Stimulated activated CD8-positive, alpha-beta memory T cell treated with anti-CD3 and anti-CD28 coated beads, Interleukin-7, amount 100 ng/mL, for 24 hours (primary cell): ENCODE measurements at places on chromosomes 16 and 17.

DNA sequence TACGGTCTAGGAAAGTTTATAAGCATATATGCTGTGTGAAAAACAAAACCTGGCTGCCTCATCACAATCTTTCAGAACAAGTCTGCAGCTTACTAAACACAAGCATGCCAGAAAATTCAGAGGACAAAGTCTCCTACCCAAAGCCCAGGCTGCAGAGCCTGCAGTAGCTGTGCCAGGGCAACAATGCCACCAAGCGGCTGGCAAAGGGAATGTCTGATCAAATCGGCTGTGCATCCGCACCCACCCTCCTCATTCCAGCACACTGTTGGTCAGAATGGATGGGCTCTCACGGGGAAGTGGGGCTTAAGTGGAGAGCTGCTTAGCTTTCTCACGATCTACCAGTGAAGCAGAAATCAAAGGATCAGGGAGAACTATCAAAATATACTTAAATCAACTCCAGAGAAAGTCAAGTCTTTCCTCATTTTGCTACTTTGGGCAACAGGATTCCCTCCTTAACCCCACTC is 73.5 kb downstream of the CYTH1 start:
- no peak for DNase-seq

DNA sequence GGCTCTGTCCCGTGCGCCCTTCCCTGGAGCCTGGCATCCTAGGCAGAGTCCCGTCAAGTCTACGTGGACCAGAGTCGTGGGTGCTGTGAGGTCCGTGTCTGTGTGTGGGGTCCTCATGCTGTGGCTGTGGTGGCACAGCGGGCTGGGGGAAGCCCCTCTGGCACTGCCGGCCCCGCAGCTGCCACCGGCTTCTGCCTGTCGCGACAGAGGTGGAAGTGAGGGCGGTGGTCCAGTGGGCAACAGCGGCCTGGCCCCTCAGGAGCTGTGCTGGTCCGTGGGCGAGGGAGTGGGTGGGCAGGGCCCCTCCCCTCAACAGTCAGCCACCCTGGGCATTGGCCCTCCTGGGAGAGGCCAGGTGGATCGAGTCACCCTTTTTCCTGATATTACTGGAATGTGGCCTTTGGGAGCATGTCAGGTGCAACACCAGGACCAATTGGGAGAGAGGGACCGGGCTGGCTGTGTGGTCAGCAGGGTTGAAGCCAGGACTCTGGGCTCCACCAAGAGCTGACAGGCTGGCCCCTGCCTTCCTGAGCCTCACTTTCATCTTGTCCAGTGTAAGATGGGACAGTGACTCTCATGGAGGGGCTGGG is 11.9 kb downstream of the BAIAP2 start:
- DNase-seq: no peak

- DNase-seq: no peak
These were observed 17.2 kb downstream of the USP31 start for GRCh38 chr16:23131931-23132621.

DNA sequence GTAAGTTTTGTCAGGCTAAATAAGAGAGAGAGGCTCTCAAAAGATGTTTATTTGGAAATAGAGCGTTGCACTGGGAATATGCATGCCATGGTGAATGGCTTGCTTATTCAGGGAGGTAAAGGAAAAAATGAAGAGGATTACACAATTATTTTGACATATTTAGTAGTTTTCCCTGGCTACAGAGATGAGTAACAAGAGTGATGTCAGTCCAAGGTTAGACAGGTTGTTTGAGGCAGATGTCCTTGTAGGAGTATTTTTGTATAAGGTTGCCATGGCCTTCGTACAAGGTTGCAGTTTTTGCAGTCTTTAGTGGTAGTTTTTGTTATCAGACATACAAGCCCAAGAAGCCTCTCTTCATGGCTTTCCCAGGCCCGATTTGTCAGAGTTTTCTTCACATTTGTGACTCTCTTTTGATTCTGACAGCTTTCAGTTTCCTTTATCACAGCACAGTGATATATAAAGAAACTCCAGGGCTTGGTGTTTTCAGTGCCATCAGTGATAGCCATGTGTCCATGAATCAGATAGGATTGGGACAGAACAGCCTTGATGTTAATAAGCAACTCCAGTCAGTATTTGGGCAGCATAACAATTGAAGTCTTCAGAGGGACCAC is 18.7 kb upstream of the LGALS9 start:
- DNase-seq: no peak

DNA sequence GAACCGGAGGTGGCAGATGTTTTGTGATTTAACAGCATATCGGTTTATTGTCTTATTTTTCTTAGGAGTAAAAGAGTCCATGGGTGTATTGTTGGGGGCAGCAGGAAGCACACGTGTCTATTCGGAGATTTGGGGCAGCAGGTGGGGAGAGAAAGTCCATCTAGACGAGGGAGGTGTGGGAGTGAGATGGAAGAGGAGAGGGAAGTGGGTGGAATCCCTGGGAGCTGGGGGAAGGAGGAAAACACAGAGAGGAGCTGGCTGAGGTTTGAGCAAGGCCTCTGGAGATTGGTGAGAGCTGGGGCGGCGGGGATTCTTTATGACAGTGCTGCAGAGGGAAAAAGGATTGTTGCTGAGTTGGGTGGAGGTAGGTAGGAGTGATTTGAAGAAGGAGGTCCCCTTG is 72.1 kb downstream of the PRKCB start:
- DNase-seq: no peak

DNA sequence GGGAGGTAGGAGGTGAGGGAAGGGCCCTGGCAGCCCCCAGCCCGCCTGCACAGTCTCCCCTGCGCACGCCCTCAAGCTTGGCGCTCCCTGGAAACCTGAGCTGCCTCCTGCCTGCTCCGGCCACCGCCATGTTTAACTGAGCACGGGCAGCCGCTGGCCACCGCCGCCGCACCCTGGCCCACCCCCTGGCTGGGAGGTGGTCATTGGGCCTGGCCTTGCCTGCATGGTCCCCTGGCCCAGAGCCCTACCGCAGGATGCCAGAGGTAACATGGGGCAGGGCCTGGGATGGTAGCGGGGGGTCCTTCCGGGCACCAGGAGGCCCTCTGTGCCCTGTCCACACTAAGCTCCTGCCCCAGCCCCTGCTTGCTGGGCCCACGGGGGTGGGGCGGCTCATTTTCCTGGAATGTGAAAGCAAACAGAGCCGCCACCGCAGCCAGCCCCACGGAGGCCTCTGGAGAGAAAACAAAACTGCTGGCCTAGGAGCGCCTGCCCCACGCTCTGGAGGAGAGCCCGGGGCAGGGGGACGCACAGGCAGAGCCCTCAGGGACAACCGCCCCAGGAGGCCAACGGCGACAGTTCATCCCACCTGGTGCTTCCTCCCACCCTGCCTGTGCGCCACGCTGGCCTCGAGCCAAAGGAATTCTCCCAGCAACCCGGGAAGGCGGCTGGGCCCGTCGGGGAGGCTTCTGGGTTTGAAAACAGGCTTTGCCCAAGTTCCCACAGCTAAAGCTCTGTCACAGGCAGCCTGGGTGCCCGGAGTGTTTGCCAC is 8.9 kb downstream of the NHERF2 start:
- no peak for DNase-seq

DNA sequence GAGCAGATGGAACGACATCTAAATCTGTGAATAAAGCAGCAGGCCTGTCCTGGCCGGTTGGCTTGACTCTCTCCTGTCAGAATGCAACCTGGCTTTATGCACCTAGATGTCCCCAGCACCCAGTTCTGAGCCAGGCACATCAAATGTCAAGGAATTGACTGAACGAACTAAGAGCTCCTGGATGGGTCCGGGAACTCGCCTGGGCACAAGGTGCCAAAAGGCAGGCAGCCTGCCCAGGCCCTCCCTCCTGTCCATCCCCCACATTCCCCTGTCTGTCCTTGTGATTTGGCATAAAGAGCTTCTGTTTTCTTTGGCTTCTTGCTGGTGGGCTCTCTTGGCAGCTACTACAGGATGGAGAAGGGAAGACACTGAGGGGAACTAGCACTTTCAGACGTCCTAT is 4.1 kb upstream of the RSAD1 start:
- no peak for DNase-seq

- no peak for DNase-seq
These were observed 18.4 kb downstream of the CFAP20 start for GRCh38 chr16:58110571-58111301.

GRCh38 chr17:81837641-81838040 is 2.8 kb upstream of the PPP1R27 start:
- no peak for DNase-seq

- DNase-seq: no peak
These were observed 2.6 kb downstream of the ATP2A3 start for GRCh38 chr17:3961564-3962047.

- DNase-seq: no peak
These were observed 47.1 kb upstream of the ARL4D start for GRCh38 chr17:43351691-43352090.

- peak; percentile 26 for DNase-seq
These were observed 49.1 kb downstream of the STAT5A start for GRCh38 chr17:42337442-42337841.

- DNase-seq: no peak
These were observed 37.5 kb downstream of the ADCY7 start for GRCh38 chr16:50303605-50304466.

DNA sequence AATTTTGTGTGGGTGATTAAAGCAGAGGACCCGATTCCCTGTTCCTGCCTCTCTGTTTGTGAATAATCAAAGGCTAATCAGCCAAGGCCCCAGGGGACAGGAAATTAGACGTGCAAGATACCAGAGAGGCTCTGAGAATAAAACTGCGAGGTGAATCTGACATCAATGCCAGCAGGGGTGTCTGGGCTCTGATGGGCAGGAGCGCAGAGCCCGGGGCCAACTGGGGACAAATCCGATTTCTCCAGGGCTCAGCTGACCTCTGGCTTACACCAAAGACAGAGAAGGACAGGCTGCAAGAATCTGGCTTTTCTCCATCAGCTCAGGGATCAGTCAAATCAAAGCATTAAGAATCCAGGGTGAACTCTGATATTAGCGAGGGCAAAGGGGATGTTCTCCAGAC is 174.3 kb downstream of the XYLT1 start:
- no peak for DNase-seq

- no peak for DNase-seq
These were observed 3.9 kb upstream of the RBL2 start for GRCh38 chr16:53430363-53430762.

DNA sequence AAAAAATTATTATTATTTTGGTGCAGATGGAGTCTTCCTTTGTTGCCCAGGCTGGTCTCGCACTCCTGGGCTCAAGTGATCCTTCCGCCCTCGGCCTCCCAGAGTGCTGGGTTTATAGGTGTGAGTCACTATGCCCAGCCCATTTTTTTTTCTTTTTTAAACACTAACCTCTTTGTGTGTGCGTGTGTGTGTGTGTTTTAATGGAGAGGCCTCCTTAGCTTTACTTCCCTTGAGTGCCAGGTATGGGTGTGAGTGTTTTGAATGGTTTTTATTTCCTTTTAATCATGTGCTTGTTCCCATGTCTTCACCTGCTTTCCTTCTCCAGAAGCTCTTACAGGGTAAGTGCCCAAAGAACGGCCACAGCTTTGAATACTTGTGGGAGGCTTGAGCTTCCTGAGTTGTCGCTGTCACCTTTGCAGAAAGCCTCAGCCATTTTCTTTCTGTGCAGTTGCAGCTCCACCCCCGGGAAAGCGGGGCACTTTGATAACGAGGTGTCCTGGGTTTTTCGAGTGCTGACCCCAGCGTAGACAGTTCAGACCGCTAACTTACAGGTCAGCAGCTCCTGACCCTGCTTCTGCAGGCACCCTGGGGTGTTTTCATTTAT is 22.6 kb downstream of the AKAP1 start:
- DNase-seq: no peak

DNA sequence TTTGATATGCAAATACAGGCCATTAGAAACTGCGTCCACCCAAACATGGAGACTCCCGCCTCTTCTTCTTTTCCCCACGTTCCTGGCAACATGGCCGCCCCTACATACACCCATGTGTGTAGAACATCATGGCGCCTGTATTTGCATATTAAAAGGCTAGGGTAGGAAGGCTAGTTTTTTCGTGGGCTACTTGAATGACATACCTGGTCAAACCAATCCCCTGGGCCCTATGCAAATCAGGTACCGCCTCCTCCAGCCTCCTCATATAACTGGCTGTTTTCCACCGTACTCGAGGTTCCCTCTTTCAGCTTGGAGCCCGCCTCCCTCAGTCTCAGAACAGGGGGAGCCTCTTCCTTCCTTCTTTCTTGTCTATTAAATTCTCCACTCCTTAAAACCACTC is 840 bp upstream of the CD300LB start:
- no peak for DNase-seq
